ENCODE measurements at places on chromosomes 4 and X.

- DNase-seq: no peak
These were observed 28.5 kb upstream of the PRRG1 start for GRCh38 chrX:37320541-37321203.

- no peak for DNase-seq
These were observed 83.0 kb upstream of the IL13RA1 start for GRCh38 chrX:118644378-118644777.

DNA sequence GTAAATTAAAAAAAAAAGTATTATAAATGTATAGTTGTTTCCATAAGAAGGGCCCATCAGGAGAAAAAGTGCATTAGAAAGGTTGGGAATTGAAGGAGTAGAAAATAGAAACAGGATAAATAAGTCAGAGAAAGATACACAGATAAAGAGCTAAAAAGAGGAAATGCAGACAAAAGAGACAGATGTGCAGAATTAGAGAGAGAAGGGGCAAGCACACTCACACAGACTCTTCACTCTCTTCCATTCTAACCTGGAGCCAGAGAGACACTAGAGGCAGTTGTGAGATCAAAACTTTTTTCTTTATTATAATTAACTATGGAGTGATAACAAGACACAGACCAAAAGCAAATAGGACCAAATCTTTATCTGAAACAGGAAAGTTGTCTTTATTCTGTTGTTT lies 134.1 kb downstream of the CEP135 start:
- DNase-seq: no peak

DNA sequence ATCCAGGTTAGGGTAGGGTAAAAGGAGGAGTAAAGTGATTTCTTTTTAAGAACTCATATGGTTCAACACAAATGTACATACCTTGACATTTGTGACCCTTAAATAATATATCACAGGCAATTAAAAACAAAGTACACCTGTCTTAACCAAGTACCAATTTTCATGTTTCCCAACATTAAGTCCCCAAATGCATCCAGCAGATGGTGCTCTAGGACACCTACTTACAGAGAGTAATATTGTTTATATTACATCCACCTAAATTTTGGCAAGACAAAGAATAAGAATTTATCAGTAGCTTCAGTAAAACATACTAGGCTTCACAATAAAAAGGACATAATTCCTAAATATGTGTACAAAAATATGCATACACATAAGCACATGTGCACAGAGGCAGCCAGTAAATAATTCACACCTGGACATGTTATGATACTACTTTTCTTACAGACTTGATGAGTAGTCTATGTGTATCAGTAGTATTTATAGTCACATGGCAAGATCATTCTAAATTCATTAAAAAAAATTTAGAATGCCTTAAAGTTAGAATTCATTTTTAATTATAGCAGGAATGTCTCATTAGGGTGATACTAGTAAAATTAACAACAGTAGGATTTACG lies 219.7 kb downstream of the DCLK2 start:
- no peak for DNase-seq

DNA sequence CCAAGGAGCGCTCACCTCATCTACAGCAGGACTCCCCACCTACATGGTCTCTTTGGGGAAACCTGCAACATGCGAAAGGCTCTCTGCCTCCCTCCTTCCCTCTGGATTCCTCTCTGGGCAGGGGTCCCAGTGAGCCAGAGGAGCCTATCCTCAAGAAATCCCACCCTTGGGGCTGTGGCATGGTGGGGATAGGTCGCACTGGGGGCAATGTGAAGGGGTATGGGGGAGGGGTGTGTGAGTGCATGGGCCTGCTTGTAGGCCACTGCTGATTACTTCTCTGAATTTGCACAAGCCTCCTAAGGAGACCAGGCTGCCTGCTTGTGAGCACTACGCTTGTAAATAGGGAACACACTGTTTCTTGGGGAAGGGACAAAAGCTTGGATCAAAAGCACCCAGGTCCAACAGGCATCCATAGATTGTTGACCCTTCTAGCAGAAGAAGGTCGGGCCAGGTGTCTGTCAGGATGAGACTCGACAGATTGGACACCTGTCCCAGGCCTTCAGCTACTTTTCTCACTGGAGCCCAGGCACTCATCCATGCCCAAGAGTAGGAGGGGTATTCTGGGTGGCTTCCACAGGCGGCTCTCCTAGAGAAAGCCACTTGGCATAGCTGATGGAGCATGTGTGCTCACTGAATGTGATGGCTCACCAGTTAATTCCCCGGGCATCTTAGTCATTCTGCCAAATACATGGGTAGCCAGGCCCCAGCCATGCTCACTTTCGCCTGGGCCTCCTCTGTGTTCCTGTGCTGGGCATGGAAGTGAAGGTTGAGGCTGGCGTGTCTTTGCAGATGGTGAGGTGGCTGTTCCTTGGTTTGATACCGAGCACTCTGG lies 75.0 kb downstream of the NBDY start:
- no peak for DNase-seq

GRCh38 chr4:111501946-111502345 lies 643.3 kb upstream of the FAM241A start:
- DNase-seq: no peak

- no peak for DNase-seq
These were observed 80.0 kb downstream of the SH3KBP1 start for GRCh38 chrX:19807414-19807813.

DNA sequence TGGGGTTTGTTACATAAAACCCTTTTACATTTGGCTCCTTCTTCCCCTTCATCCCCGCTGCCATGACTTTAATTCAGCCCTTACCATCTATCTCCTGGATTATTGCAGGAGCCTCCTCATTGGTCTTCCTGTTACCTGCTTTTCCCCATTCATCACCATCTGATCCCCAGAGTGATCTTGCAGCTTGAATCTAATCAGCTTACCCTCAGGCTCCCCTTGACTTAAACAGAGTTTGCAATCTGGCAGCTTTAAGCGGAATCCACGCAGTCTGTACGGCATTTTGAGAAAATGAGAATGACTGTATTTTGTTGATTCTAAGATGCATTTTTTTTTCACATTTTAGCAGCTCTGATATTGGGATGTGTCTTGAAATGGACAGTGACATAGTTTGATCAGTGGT lies 14.9 kb upstream of the PPEF1 start:
- DNase-seq: no peak

Measured in stimulated activated CD8-positive, alpha-beta memory T cell treated with anti-CD3 and anti-CD28 coated beads, Interleukin-15, amount 100 ng/mL, for 24 hours (primary cell).